ENCODE measurements at places on chromosomes 2 and 18. TPM values are rescaled to one million over a fixed set of nuclear protein-coding genes. Genes with fewer than 3 reads are reported as not detected.
A peak's percentile ranks its signal among the peaks of the same experiment; 100 is the strongest.

DNA sequence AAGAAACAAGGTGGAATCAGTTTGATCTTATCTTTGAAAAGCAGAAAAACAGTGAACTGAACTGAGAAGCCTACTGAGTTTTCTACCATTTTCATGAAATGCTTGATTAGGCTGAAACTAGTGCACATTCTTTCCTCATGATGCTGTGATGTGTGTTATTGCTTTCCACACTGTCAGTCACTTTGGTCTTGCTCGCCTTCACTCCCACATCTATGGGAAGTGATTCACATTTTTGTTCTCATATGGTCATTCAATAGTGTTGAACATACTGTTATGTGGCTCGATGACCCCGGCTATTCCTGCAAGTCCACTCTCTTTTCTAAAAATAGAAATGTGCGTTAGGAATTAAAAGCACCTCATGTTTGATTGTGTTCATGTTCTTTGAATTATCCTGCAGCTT lies 129.7 kb downstream of the TGIF1 start:
- no peak for DNase-seq
- H3K27me3 ChIP-seq = no peaks in the 10 kb centered on the region
- no peaks in the 10 kb centered on the region for H3K36me3 ChIP-seq

DNA sequence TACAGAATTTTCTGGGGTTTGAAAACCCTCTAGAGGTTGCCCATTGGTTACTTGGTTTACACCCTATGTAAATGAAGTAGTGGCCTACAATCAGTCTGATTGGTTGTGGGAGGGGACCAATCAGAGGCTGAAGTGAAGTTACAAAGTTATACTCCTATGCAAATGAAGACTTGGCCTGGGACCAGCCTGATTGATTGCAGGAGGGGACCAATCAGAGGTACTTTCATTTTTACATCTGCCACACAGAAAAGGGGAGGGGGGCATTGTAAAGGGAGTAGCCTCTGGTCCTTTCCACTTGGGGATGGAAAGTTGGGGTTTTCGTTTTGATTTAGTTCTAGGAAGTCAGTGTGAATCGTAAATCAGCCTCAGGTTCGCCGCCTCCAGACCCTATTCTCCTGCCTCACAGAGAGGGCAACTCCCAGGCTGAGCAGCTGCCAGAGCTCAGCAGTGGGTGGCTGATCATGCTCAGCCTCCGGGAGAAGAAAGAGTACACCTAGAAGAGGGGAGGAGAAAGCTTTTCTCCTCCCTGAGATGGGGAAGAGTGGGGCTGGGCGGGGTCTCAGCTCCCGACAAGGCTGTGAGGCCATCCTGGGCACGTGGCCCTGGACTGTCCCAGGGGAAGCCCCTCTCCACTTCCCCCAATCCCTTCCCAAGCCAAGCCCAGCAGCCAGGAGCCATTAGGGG lies 372.5 kb downstream of the GALR1 start:
- no peak for DNase-seq
- H3K4me1 ChIP-seq = no peaks in the 10 kb centered on the region
- no peaks in the 10 kb centered on the region for H3K27me3 ChIP-seq
- H3K4me3 ChIP-seq = no peak overlapping the region
- no peaks in the 10 kb centered on the region for H3K36me3 ChIP-seq
- no peak overlapping the region for H3K27ac ChIP-seq

- no peak overlapping the region for H3K27ac ChIP-seq
- H3K36me3 ChIP-seq = peaks cover 16% of the 10 kb centered on the region
- DNase-seq = no peak
- H3K27me3 ChIP-seq = peaks cover 98% of the 10 kb centered on the region
- peak overlapping the region; percentile 71 for H3K4me3 ChIP-seq
These were observed 2.6 kb upstream of the NEUROD1 start for GRCh38 chr2:181682795-181683517.

- no peaks in the 10 kb centered on the region for H3K36me3 ChIP-seq
- DNase-seq = peak; percentile 49
- no peak overlapping the region for H3K27ac ChIP-seq
- peaks cover 3% of the 10 kb centered on the region for H3K27me3 ChIP-seq
- peak overlapping the region; percentile 21 for H3K4me3 ChIP-seq
These were observed 30.9 kb upstream of the REEP1 start for GRCh38 chr2:86368161-86368824.

- no peaks in the 10 kb centered on the region for H3K27me3 ChIP-seq
- no peaks in the 10 kb centered on the region for H3K4me1 ChIP-seq
- DNase-seq = no peak
- H3K4me3 ChIP-seq = no peak overlapping the region
These were observed 579.5 kb downstream of the MBD2 start for GRCh38 chr18:53644799-53645471.

The MFSD2B gene
- total RNA-seq = not detected

- no peaks in the 10 kb centered on the region for H3K36me3 ChIP-seq
- H3K27ac ChIP-seq = no peak overlapping the region
- H3K4me3 ChIP-seq = no peak overlapping the region
These were observed 113.8 kb downstream of the GALNT1 start for GRCh38 chr18:35695384-35695783.

- no peak overlapping the region for H3K4me3 ChIP-seq
- H3K4me1 ChIP-seq = no peaks in the 10 kb centered on the region
- no peak overlapping the region for H3K27ac ChIP-seq
- H3K27me3 ChIP-seq = no peaks in the 10 kb centered on the region
- peak; percentile 60 for DNase-seq
These were observed 91.6 kb downstream of the TMX3 start for GRCh38 chr18:68623342-68623741.

- DNase-seq = no peak
- H3K36me3 ChIP-seq = no peaks in the 10 kb centered on the region
- no peak overlapping the region for H3K4me3 ChIP-seq
- H3K4me1 ChIP-seq = no peaks in the 10 kb centered on the region
These were observed 75.5 kb downstream of the COPS8 start for GRCh38 chr2:237161189-237161588.

GRCh38 chr2:149246186-149246585 lies 84.2 kb upstream of the LYPD6 start:
- no peaks in the 10 kb centered on the region for H3K27me3 ChIP-seq
- H3K4me3 ChIP-seq = no peak overlapping the region
- DNase-seq = no peak
- H3K27ac ChIP-seq = no peak overlapping the region

- DNase-seq = peak; percentile 5
- peak overlapping the region; percentile 27 for H3K27ac ChIP-seq
- H3K36me3 ChIP-seq = no peaks in the 10 kb centered on the region
These were observed 297.6 kb downstream of the CDCA7 start for GRCh38 chr2:173652311-173652710.

- H3K4me3 ChIP-seq = no peak overlapping the region
- no peaks in the 10 kb centered on the region for H3K4me1 ChIP-seq
- H3K27me3 ChIP-seq = no peaks in the 10 kb centered on the region
- no peak overlapping the region for H3K27ac ChIP-seq
- DNase-seq = no peak
These were observed 45.0 kb downstream of the TCF7L1 start for GRCh38 chr2:85178154-85178553.

DNA sequence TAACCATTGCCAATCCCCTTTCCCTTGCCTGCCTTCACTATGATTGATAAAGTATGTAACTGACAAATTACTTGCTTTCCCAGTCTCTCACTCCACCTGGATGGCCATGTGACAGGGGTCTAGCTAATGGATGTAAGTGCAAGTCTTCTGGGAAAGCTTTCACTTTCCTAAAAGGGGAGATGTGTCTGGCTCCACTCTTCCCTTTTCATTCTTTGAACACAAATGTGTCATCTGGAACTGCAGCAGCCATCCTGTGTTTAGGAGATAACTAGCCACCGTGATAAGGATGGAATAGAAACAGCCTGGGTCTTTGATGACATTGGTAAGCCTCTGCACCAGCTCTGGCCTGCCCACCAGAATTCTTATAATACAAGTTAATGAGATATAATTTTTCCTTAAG lies 38.2 kb downstream of the SNRPD1 start:
- H3K4me3 ChIP-seq = no peak overlapping the region
- DNase-seq = no peak
- H3K27me3 ChIP-seq = no peaks in the 10 kb centered on the region
- peaks cover 8% of the 10 kb centered on the region for H3K36me3 ChIP-seq
- H3K27ac ChIP-seq = no peak overlapping the region

The GAL3ST2 gene
- 0.27 TPM for total RNA-seq

The VWA3B gene
- not detected for total RNA-seq

The GRP gene
- not detected for total RNA-seq

DNA sequence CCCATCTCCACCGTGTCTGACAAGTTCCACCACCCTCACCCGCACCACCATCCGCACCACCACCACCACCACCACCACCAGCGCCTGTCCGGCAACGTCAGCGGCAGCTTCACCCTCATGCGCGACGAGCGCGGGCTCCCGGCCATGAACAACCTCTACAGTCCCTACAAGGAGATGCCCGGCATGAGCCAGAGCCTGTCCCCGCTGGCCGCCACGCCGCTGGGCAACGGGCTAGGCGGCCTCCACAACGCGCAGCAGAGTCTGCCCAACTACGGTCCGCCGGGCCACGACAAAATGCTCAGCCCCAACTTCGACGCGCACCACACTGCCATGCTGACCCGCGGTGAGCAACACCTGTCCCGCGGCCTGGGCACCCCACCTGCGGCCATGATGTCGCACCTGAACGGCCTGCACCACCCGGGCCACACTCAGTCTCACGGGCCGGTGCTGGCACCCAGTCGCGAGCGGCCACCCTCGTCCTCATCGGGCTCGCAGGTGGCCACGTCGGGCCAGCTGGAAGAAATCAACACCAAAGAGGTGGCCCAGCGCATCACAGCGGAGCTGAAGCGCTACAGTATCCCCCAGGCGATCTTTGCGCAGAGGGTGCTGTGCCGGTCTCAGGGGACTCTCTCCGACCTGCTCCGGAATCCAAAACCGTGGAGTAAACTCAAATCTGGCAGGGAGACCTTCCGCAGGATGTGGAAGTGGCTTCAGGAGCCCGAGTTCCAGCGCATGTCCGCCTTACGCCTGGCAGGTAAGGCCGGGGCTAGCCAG lies 1.2 kb downstream of the ONECUT2 start:
- peak overlapping the region; percentile 79 for H3K27ac ChIP-seq
- H3K36me3 ChIP-seq = peaks cover 100% of the 10 kb centered on the region
- H3K27me3 ChIP-seq = no peaks in the 10 kb centered on the region
- peak overlapping the region; percentile 96 for H3K4me3 ChIP-seq

DNA sequence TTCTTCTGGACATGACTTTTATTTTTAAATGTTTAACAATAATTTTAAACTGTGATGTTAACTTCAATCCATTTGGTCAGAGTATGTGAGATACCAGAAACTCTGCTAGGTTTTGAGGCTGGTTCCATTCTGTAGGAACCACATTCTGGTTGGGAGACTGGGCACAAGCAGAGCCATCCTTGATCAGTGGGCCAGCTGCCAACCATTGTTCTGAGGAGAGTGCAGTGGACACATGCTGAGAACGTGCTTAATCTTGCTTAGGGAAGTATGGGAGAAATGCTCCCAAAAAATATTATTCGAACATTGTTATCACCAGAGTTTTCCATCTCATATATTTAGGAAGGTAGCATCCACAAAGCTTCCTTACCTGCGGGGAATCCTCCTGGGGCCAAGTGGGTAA lies 155.8 kb downstream of the RTN4 start:
- no peaks in the 10 kb centered on the region for H3K4me1 ChIP-seq
- H3K36me3 ChIP-seq = no peaks in the 10 kb centered on the region
- no peak for DNase-seq

DNA sequence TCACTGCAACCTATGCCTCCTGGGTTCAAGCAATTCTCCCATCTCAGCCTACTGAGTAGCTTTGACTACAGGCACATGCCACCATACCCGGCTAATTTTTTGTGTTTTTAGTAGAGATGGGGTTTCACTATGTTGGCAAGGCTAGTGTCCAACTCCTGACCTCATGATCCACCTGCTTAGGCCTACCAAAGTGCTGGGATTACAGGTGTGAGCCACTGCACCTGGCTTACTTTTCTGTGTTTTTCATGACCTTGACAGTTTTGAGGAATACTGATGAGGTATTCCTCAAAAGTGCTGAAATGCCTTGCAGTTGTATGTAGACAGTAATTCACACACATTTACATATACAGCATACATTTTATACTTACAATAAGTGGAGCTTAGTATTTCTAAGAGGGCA lies 126.1 kb downstream of the PHLPP1 start:
- H3K27me3 ChIP-seq = no peaks in the 10 kb centered on the region
- no peak for DNase-seq
- H3K4me1 ChIP-seq = peaks cover 35% of the 10 kb centered on the region
- no peaks in the 10 kb centered on the region for H3K36me3 ChIP-seq

The RNPEPL1 gene
- 80.6 TPM for total RNA-seq

The NEU4 gene
- total RNA-seq = 0.37 TPM

DNA sequence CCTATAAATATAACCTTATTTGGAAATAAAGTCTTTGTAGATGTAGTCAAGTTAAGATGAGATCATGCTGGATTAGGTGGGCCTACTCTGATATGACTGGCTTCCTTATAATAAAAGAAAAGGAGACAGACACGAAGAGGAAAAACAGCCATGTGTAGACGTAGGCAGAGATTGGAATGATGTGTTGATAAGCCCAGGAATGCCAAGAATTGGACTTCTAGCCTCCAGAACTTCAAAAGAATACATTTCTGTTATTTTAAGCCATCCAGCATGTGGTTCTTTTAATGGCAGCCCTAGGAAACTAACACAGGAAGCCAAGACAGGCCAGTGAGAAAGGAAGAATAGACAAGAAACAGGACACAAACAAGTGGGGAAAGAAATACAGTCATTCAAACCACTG lies 68.6 kb downstream of the NYAP2 start:
- H3K4me3 ChIP-seq = peak overlapping the region; percentile 43
- H3K36me3 ChIP-seq = peaks cover 22% of the 10 kb centered on the region
- peaks cover 74% of the 10 kb centered on the region for H3K4me1 ChIP-seq
- no peaks in the 10 kb centered on the region for H3K27me3 ChIP-seq
- DNase-seq = no peak
- H3K27ac ChIP-seq = peak overlapping the region; percentile 96

GRCh38 chr2:176844461-176844860 lies 368.1 kb upstream of the HNRNPA3 start:
- H3K27ac ChIP-seq = no peak overlapping the region
- peaks cover 7% of the 10 kb centered on the region for H3K27me3 ChIP-seq
- no peaks in the 10 kb centered on the region for H3K4me1 ChIP-seq
- H3K4me3 ChIP-seq = no peak overlapping the region
- DNase-seq = no peak
- no peaks in the 10 kb centered on the region for H3K36me3 ChIP-seq

DNA sequence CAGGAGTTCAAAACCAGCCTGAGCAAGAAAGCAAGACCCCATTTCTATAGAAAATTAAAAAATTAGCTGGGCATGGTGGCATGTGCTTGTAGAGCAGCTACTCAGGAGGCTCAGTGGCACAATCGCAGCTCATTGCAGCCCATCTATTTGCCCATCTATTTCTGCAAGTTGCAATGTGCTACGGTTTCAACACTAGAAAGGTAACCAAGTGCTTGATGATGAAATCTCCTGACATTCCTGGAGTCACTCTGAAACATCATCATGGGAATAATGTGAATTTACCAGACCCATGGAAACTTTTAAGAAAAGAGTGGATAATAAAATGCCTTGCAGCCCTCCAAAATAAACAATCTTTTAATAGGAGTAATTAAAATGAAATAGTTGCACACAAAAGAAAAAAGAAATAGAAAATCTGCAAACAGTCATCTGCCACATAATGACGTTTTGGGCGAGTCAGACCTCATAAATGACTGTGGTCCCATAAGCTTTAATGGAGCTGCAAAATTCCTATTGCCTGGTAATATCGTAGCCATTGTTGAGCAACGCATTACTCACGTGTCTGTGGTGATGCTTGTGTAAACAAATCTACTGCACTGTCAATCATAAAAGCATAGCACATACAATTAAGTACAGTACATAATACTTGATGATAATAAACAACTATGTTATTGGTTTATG lies 46.6 kb upstream of the AMMECR1L start:
- no peak overlapping the region for H3K27ac ChIP-seq
- no peak overlapping the region for H3K4me3 ChIP-seq
- H3K36me3 ChIP-seq = no peaks in the 10 kb centered on the region
- H3K27me3 ChIP-seq = no peaks in the 10 kb centered on the region
